Stimulated activated CD4-positive, alpha-beta T cell treated with anti-CD3 and anti-CD28 coated beads, Interleukin-1b, Interleukin-23, amount 100 ng/mL, for 1 hour (primary cell): ENCODE measurements at places on chromosomes 1 and 21.

DNA sequence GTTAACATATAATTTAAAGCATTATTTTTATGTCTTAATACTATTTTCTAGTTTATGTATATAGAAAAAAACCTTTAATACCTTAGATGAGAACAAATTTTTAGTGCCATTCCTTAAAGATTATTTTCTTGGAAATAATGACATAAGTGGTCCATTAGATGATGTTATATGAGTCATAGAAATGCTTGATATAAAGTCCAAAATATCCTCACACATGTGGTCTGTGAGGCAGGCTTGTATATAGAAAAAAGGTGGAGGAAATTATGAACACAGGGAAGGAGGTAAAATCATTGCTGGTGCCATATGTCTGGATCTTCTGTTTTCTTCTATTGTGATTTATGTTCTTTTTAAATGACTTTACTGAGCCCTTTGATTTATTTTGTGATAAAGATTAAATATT is 79.3 kb downstream of the MAP3K7CL start:
- no peak for DNase-seq

DNA sequence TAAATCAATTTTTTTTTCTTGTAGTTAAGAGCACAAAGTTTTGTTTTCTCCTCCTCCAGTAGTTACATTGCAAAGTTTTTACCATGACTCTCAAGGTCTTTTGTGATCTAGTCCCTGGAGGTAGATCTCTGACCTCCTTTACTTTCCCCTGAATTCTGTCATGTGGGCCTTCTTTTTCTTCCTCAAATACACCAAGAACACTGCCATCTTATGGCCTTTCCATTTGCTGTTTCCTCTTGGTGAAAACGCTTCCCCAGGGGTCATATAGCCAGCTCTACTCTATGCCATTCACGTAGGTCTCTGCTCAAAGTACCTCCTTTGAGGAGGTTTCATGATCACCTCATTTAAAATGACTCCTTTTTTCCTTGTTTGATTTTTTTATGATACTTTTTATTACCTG is 2.7 kb downstream of the DDX20 start:
- no peak for DNase-seq

GRCh38 chr1:175094626-175095025 is 27.0 kb downstream of the TNN start:
- DNase-seq, result no peak

- DNase-seq, result no peak
Measured at GRCh38 chr1:31689854-31690253, 14.0 kb downstream of the COL16A1 start.

- no peak for DNase-seq
Measured at GRCh38 chr1:30830537-30830936, 73.0 kb upstream of the LAPTM5 start.

DNA sequence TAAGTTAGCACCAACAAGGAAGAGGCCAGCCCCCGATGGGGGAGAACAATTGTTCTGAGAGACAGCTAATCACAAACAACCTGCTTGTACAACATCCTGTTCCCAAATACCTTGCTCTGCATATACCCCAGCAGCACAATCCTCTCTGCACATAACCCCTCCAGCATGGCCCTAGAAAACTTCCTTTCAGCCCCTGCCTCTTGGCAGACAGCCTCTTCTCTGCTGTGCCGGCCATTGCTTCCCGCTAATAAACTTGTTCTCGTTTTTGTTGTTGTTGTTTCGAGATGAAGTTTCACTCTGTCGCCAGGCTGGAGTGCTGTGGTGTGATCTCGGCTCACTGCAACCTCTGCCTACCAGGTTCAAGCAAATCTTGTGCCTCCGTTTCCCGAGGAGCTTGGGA is 392.7 kb downstream of the SMYD3 start:
- DNase-seq, result no peak

DNA sequence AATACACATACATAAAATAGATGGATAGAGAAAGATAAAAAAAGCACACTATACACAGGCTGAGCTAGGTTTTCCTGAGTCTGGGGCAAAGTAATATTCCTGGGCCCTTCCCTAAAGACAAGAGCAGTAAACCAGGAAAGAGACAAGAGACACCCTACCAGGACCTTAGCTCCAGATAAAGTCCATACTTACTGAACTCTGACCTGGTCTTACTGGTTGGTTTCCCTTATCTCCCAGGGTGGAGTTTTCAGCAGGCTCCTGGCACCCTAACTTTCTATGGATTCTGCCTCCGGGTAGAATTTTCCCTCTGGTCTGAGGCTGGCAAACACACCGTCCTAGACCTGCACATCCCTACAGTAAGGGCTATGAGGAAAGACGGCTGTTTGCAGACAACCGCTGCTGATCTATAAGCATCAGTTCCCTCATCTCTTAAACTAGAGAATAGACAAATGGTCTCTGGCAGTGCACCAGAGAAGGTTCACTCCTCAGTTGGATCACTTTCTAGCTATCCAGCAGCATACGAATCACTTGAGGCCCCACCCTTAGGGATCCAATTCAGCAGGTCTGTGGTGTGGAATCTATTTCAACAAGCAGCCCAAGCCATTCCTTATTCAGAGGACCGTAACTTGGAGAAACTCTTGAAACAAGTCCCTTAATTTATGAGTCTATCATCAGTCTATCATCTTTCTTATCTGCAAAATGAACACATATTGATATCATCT is 52.0 kb downstream of the ARHGEF11 start:
- no peak for DNase-seq

- no peak for DNase-seq
Measured at GRCh38 chr1:167627865-167628641, 2.0 kb upstream of the RCSD1 start.

DNA sequence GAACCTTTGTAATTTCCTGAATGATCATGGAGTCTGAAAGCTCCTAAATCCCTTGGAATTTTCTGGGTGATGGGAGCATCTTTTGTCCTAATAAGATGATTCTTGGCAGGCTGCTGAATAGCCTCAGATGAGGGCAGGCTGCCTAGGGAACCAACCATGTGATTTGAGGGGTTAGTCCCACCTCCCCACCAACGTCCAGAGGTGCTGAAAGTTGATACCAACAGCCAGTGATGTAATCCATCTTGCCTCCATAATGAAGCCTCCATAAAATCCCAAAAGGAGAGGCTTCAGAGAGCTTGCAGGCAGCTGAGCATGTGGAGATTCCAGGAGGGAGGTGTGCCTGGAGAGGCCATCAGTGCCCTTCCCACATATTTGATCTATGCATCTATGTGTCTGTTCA is 43.7 kb downstream of the GTF2B start:
- no peak for DNase-seq

DNA sequence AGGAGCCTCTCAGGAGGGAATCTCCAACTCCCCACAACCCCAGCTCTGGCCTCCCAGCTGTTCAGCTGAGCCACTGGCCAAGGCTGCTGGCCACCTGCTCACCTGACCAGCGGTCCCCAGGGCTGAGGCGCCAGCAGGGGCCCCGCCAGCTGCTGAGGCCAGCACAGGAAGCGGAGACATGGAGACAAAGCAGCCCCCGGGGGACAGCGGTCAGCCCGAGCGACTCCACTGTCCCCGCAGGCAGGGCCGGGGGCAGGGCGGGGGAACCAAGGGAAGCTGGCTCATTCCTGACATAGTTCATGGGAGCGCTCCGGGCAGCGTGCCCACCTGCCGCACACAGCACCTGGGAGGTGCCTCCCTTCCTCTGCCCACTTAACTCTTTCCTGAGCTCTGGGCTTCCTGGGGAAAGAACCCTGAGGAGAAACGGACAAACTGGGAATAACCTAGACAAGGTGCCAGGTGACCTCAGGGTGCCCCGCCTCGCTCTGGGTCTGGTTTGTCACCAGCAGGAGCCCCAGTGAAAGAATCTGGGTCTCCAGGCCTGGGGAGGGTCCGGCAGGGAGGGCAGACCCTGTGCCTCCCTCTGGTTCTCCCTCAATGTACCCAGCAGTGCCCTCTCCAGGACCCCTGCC is 10.7 kb downstream of the EPHA2 start:
- no peak for DNase-seq

DNA sequence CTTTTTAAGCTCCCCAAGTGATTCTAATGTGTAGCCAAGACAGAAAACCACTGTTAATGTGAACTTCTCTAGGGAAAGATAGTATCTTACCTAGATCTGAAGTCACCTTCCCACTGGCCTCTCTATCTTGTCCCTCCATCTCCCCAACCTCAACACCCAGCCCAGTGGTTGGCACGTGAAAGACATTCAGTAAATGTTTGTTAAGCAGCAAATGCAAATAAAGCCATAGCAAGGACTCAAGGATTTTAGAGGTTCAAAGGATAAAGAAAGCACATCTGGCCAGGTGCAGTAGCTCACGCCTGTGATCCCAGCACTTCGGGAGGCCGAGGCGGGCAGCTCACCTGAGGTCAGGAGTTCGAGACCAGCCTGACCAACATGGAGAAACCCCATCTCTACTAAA is 9.8 kb downstream of the CLCC1 start:
- no peak for DNase-seq

- DNase-seq, result no peak
Measured at GRCh38 chr1:108345776-108346531, 102.1 kb upstream of the NBPF4 start.

GRCh38 chr1:104028416-104029035 is 278.8 kb downstream of the AMY1C start:
- no peak for DNase-seq

DNA sequence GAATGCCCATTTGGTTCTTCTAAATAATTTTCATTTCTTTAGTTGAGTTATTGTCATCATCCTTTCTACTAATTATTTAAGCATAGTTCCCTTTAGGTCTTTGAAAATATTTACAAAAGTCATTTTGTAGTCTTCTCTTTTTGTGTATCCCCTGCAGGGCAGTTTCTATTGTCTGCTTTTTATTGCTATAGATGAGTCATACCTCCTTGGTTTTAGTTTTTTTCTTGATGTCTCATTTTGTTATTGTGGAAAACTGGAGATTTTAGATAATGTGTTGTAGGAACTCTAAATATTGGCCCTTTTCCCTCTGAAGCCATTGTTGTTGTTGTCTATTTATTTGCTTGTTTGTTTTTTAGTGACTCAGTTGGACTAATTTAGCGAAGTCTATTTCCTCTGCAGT is 387.9 kb downstream of the NUF2 start:
- DNase-seq, result no peak

- no peak for DNase-seq
Measured at GRCh38 chr1:159239551-159240220, 35.0 kb downstream of the ACKR1 start.

GRCh38 chr1:189654906-189655305 is 822.8 kb downstream of the BRINP3 start:
- DNase-seq, result no peak

GRCh38 chr1:94790670-94791069 is 29.5 kb upstream of the SLC44A3 start:
- DNase-seq, result no peak

DNA sequence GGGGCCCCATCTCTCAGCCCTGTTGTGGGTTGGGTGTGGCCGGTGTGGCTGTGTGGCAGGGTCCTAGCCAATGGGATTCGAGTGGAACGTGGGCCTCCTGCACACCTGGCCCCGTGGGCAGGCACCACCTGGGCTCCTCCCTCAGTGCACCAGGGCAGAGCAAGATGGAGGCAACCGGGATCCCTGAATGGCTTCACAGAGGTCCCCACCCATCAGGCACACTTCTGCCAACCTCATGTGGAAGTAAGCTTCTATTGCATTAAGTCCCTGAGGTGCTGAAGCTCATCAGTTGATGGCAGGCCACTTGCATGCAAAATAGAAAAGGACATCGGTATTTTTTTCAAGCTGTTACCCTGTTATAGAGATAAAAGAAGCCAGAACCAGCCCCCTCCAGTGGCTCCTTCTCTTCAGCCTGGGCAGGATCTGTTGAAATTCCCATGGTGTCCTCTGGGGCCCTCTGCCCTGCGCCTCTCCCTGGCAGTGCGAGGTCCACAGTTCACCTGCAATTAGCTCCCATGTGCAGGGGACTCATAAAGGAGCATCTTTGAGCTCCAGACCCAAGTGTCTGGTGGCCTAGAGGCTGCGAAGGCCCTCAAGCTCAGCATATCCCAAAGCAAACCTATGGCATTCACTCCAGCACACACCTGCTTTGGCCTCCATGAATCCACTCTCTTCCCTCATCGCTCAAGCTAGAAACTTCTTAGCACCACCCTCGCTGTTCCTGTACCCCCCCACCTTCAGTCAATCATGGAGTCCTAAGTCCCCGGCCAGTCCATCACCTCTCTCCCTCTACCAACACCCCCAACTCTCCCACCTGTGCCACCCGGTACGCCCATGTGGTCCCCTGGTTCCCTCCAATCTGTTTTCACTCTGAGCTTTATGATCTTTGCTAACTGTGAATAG is 2.1 kb upstream of the SLC45A1 start:
- DNase-seq, result no peak

- DNase-seq, result no peak
Measured at GRCh38 chr1:9009438-9010370, 16.5 kb downstream of the SLC2A7 start.

DNA sequence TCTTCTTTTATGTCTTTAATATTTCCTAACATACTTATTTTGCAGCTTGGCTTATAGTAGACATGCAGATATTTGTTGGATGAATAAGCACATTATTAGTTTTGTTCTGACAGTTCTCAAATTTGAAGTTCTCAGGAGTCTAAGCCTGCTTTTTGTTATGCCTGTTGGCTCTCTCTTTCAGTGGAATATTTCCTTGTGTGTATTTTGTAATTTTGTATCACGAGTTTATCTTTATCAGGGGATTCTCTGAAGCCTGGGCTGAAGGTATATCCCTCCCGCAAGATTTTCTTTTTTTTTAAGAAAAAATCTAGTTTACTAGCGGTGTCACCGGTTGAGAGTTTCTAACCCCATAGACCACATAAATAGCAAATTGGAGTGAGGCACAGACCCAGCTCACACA is 105.9 kb downstream of the RGL1 start:
- DNase-seq, result no peak

DNA sequence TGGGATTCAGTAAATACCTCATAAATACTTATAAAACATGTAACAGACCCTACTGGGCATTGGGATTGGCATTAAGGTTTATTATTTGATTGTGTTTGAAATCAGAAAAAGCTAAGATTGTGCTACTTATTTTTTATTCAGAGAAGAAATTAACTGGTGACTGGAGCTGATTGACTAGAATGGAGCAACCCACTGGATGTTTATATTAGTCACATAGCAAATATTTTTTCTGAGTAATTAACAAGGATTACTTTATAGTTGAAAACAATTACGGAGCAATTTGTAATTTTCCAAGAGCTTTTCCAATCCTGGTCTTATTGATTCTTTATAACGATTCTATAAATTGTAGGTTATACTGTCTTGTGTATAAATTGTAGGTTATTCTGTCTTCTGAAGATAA is 208.7 kb downstream of the HLX start:
- DNase-seq, result no peak

DNA sequence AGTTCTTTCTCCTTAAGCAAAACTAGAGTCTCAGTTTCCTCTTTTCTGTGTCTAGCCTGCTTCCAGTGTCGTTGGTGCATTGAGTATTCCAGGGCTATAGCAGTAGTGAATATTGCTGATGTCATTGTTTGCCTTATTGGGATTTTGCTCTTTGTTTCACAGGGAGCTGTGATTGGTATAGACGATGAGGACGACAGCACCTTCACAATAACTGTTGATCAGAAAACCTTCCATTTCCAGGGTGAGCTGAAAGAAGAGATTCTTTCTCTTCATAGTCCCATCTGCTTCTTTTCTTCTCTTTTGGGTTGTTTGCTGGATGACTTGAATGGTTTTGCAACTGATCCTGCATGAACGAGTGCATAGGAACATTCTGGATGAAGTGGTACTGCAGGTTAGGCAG is 52.4 kb downstream of the OSBPL9 start:
- DNase-seq, result no peak

GRCh38 chr1:14946011-14946359 is 207.6 kb upstream of the TMEM51 start:
- no peak for DNase-seq
